ENCODE measurements at places on chromosomes 7 and 10.

DNA sequence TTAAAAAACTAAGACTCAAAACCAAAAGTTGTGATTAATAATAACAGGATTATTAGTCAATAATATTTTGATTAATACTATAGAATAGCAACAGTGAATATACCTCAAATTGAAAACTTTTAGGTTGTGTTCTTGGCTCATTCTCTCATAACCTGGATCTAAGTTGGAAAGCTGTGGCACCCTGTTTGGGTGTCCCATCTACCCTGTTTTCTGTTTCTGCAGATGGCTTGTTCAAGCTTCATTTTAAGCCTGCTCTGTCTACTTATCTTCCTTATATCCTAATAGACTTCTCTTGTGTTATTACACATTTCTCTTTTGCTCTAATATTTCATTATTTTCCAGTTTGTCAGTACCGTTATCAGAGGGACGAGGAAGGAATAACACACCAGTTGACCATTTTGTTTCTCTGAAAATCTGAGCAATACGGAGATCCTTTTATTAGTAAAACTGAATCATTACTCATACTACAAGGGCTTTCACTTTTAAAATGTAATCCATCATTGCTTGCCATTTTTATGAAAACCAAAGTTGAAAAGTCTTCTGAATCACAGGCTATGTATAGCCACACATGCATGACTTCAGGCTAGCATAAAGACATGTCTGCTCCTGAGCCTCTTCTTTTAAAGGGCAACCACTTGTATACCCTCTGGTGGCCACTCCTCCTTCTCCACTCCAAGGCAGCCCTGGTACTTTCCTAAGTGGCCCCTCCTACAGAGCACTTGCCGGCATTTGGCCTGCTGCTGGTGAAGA lies 22.3 kb downstream of the COX15 start:
- no peak for DNase-seq

DNA sequence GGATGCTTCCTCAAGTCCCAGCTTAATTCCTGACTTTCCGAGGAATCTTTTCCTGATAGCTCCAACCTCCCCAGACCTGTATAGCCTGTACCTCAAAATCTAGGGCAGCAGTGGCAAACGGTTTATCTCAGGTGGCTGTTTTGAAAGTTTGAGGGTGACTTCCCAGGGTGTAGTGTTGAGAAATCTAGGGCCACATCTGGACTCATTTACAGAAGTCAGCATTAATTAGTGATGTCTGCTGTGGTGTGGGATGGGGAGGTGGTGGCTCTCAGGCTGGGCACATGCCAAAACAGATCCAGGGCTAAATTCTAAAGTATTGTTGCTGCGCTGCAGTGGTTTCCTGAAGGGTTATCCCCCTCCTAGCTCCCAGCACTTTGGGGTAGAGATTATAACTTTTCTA lies 38.0 kb downstream of the UNC5B start:
- no peak for DNase-seq

DNA sequence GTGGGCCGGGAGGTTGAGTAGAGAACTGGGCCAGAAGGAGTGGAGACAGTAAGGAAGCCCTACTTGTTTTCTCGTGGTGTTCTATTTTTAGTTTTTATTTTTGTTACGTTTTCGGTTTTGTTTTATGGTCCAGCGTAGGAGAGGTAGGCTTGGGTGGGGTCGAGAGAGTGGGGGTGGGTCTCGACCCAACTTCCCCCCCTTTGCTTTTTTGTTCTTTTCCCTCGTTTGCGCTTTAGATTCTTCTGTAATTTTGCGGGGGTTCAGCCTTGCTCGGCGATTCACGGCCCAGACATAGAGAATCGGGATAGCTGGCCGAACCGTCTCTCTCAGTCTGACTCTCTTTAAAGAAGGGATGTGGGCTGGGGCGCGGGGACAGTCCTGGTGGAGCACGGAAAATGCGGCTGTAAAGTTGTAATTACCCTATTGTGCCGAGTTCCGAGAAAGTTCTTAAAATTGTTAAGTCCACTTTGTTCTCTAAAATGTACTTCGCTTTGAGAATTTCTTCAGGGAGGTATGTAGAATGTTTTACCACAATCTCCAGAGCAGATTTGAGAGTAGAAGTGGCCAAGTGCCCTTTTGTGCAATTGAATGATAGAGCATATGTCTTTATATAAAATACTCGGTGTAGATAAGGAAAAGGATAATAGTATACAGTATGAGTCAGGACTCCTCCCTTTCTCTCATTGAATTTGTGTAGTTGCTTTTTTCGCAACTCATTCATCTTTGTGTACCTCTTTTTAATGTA lies 816 bp downstream of the DMTF1 start:
- no peak for DNase-seq

DNA sequence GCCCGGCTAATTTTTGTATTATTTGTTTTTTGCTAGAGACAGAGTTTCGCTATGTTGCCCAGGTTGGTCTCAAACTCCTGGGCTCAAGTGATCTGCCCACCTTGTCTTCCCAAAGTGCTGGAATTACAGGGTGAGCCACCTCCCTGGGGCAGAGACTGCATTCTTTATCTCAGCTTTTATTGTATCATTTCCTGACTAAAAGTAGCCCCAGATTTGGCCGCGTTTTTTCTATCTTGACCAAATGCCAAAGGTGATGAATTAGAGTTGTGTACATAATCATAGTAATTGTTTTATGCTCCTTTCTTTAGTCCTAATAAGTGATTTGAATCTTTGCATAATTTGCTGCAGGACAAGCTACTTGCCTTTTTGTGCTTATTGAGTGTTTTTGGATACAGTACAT lies 3.1 kb upstream of the SMNDC1 start:
- no peak for DNase-seq

GRCh38 chr10:127968659-127969058 lies 61.8 kb downstream of the PTPRE start:
- no peak for DNase-seq

- DNase-seq, result no peak
These were observed at the start of gene TLX1 for GRCh38 chr10:101130984-101131961. TSS of gene TLX1 (plus strand) at chr10:101131300. CDS start at chr10:101131542, 242 bp downstream.

- DNase-seq, result no peak
These were observed 85.6 kb downstream of the RNF216 start for GRCh38 chr7:5695727-5696345.

Data from NCI-H1930 (cell line).